ENCODE measurements at places on chromosomes 13 and 19.

DNA sequence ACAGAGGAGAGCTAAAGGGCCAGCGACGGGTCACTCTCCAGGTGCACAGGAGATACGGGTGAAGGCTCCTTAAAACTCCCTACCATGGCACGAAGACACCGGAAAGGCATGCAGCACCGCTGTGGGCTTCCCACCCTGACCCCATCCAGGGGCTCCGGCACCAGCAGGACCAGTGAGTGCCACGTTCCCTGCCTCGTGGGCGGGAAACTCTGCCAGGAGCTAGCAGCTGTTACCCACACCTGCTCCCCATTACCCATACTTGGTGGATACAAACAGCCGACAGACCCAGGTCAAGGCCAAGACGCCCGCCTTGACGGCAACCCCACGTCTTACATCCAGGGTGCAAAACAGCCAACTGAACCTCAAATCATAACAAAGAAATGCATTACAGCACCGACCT lies 56.7 kb downstream of the GNG7 start:
- DNase-seq = no peak

DNA sequence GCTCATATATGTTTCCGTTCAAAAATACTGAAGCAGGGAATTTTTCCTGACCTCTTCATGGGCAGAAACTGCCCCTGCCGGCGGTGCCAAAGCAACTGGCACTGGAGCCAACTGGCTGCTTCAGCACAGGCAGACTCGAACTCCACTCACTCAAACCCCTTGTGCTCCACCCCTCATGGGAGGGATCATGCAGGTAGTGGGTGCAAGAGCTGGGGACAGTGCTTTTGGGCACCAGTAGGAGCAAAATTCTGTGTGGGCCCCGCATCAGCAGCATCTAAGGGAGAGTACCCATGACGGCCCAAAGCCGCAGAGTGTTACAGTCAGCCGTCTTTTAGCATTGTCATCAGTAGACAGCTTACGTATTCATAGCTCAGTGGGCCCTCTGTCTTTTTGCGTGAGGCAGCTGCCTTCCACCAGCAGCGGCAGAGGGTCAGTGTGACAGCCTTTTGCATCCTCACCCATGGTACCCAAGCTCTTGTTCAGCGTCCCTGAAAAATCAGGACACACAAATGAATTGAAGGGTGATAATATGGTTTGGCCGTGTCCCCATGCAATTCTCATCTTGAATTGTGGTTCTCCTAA lies 393.8 kb downstream of the SLITRK6 start:
- DNase-seq = no peak

- DNase-seq = no peak
These were observed 35.3 kb downstream of the CCL25 start for GRCh38 chr19:8087876-8088275.

- no peak for DNase-seq
These were observed 92.3 kb downstream of the TNFSF13B start for GRCh38 chr13:108361769-108362168.

DNA sequence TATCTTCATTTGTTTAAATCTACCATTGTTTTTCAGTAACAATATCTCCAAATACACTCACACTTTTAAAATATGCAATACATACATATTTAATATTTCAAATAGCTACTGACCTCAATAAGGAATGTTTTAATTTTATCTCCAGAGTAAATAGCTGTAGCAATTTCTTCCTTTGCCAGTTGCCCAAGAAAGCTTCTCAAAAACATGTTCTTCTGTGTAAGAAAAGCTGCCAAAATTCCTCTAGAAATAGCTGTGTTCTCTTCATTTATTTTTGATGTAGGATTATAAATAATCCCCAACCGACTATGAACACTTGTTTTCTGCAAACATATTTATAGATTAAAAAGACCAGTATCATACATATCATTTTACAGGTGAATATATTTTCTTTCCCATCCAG lies 150.5 kb downstream of the UGGT2 start:
- no peak for DNase-seq

DNA sequence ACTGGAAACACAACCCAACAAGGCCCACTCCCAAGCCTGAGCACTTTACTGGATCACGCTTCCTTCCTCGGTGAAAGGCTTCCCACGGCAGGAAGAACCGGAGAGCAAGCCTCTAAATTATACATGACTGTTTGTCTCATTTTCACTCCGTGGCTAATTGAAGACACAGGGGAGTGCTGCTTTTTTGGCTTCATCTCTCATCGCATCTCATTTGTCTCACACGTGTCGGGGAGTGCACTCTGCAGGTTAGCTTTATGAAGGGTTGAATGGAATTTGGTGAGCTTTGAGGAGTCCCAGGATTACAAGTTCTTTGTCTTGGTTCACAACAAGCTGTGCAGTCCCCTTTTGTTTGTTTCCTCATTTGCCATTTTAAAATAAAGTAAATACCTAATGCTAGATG lies 544.6 kb downstream of the GPC6 start:
- no peak for DNase-seq

- DNase-seq = no peak
These were observed 102.1 kb downstream of the IRS2 start for GRCh38 chr13:109684084-109684823.

DNA sequence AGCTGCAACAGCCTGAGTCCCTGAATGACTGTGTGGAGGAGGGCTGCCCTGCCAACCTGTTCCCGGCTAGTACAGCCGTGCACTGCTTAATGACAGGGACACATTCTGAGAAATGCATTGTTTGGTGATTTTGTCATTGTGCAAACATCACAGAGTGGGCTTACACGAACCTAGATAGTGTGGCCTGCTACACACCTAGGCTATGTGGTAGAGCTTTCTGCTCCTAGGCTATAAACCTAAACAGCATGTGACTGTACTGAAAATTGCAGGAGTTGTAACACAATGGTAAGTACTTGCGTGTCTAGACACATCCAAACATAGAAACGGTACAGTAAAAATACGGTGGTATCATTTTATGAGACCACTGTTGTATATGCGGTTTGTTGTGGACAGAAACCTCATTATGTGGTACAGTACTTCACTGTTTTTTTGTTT lies 35.0 kb downstream of the VASP start:
- DNase-seq = no peak

DNA sequence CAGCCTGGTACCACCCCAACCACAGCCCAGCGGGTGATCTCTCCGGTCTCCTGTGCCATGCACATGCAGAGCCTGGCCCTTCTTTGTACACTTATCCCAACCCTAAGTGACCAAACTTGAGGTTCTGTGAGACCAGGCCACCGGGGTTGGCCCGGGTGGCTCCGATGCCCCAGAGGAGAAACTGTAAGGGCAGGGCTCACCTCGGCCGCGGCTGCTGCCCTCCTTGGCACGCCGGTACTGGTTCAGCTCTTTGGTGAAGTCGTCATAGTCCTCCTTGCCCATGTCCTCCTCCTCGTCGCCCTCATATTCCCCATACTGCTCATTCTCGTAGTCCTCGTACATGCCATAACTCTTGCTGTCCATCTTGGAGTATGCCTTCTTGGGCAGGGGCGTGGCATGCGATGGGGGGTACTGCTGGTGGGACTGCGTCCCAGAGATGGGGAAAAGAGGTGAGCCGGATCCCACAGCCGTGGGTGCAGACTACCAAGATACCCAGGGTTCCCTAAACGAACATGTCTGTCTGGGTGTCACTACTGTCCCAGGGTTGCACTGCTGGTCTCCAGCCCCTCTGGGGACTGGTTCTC lies 23.7 kb downstream of the ZC3H4 start:
- no peak for DNase-seq

DNA sequence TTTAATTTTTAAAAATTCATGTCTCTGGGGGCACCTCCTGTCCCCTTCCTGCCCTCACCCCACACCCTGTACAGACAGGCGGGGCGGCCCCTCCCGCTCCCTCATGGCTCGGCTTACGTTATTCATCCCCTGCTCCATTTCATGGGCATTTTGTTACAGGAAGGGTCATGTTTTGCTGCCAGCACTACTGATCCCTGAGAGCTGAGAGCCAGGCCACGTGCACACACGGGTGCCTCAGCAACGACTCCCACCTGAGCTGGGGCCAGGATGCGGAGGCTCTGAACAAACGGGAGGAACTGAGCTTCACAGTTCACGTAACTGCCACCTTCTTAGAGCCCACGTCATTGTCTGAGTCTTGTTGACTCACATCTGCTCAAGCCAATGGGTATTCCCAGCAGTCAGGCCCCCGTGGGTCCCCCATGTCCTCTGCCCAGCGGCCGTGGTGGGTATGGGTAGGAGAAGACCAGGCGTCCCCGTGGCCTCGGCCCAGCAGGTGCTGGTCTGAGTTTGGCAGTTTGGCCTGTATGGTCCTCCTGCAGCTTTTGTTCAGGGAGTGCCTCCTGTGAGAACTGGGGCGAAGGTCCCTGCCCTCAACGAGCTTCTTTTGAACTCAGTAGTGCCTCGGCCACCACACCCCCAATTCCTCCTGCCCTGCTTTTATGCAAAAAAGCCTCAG lies 16.4 kb upstream of the TMEM255B start:
- DNase-seq = no peak
